GM23338 (cell line): ENCODE measurements at places on chromosomes 7 and 10. TPM values are rescaled to one million over a fixed set of nuclear protein-coding genes. Genes with fewer than 3 reads are reported as not detected.

The GDF10 gene
- 0.21 and 0.43 TPM in 2 replicates for total RNA-seq

The LRRTM3 gene
- total RNA-seq = 0.21 and 1.0 TPM in 2 replicates

The TUBGCP2 gene
- total RNA-seq = 51.5 and 67.7 TPM in 2 replicates

DNA sequence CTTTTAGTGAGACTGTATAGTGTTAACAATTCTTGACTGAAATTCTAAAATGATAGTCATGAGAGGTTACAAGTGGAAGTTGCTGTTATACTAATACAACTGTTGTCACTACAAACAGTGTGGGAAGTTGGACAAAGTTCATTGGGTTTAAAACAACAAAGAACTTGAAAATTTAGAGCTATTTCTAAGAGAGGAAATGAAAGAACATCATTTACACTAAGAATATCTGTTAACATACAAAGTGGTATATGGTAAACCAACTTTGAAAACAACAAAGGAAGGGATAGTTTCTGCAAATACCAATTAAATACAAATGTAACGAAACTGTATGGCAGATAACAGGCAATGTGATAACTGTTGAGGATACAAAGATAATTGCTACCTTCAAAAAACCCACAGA is 11.6 kb downstream of the MTPN start:
- DNase-seq = no peak
- H3K27ac ChIP-seq = no peak overlapping the region
- H3K36me3 ChIP-seq = no peaks in the 10 kb centered on the region
- H3K27me3 ChIP-seq = no peaks in the 10 kb centered on the region

DNA sequence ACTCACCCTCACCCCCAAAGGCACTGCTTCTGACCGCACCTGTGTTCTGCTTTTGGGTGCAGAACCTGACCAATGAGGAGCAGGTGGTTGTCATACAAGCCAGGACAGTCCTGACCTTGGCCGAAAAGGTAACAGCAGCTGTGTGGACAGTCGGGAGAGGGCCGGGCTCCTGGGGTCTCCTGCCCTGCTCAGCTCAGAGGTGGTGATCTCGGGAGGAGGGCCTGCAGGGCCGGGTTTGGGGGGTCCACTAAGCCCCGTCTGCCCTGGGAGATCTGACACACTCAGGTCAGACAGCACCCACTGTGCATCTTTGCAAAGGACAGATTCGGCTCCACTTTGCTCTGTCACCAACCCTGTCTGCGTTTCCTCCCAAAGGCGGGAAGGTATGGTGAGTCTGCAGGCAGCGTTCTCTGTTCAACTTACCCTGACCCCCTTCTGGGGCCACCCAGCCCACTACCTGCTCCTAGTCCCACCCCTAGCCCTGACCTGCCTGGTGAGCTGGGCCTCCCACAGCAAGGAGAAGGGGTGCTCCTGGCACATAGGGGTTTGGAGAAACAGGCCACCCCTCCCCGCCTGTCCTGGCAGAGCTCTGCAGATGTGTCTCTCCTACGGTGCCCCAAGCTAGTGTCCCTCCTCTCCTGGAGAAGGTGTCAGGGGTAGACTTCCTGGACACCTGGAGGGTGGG is 33.7 kb upstream of the DPYSL4 start:
- no peak overlapping the region for H3K27ac ChIP-seq
- H3K4me1 ChIP-seq = no peaks in the 10 kb centered on the region
- no peak overlapping the region for H3K4me3 ChIP-seq
- no peak for DNase-seq
- H3K27me3 ChIP-seq = no peaks in the 10 kb centered on the region
- no peaks in the 10 kb centered on the region for H3K36me3 ChIP-seq
